ENCODE measurements at places on chromosomes 3 and 15.

DNA sequence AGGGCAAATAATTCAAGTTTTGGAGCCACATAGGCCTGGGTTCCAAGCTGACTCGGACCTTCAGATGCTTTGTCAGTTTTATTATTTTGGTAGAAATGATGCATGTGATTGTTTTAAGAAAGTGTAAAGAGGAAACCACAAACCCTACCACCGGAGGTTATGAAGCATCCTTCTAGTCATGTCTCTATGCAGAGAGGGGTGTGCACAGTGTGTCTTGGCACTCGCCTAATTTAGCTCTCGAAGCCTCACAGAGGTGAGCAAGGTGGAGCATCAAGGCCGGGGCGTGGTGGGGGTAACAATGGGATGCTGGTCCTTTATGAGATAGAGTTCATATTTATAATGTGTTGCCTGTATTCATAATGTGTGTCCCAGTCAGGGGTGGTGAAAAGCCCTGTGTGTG is 63.7 kb upstream of the SMAD6 start:
- no peak for DNase-seq

DNA sequence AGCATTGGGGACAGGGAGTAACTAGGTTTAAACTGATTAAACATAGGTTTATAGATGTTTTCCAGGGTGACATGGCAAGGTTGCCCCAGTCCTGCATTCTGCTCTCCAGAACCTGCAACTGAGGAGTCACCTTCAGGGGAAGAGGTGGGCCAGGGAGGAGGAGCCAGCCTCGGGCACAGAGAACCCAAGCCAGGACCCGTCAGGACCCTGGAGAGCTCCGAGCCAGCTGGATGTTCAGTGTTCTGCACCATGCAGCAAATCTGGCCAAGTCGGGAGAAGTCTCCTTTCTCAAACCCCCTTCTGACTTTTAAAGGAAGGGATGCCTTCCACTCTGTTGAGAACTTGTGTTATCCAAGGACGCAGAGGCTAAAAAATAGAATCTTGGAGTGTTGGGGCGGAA is 62.1 kb upstream of the SLC6A11 start:
- peak; percentile 78 for DNase-seq

DNA sequence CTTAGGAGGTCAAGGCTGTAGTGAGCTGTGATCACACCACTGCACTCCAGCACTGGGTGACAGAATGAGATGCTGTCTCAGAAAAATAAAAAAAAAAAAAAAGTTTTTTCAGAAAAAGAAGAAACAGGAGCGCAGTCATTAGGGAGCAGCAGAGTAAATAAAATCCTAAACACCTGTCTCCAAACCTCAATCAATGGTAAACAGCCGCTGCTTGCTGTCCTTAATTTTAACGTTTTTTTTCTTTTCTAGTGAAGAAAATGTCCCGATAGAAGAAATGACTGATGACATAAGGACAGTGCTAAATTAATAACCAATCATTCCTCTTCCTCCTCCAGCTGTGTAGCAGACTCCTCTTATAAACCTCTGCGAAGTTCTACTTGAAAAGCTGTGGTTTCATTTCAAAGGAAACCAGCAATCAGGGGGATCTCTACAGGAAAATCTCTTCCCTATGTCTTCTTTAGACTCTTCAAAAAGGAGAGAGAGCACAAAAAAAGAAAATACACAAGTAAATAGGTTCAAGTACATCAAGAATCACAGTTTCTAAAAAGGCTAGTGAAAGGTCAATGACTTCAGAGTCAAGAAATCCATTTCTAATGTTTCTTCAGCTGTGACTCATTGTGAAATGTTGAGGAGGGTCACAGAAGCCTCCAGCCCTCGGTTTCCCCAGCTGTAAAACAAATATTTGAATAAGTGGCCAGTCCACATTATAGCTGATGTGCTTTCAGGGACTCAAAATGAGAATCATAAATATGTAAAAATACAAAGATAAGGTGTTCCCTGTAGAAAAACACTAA is 127.6 kb downstream of the TMCO5A start:
- DNase-seq, result no peak

DNA sequence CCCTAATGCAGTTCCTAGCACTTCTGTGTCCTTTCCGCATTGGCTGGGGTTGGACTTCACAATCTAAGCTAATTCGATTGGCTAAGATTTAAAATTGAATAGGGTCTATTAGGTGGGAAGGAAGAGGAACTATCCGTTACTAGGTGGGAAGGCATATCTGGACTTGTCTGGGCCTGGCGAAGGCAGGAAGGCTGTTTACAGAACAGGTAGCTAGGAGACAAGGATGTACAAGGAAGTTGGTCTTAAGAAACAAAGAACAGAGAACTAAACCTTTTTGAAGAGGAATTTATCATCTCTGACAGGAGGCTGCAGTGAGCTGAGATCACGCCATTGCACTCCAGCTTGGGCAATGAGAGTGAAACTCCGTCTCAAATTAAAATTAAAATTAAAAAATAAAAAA is 17.3 kb upstream of the ATG7 start:
- no peak for DNase-seq

- no peak for DNase-seq
Observed at GRCh38 chr3:101840066-101840465, 9.2 kb upstream of the NFKBIZ start.

- DNase-seq, result no peak
Observed at GRCh38 chr3:136893848-136894443, 31.9 kb downstream of the NCK1 start.

- peak; percentile 53 for DNase-seq
Observed at GRCh38 chr3:169362301-169362700, 301.2 kb downstream of the MECOM start.

GRCh38 chr3:197758512-197758911 is 8.8 kb downstream of the FYTTD1 start:
- no peak for DNase-seq

DNA sequence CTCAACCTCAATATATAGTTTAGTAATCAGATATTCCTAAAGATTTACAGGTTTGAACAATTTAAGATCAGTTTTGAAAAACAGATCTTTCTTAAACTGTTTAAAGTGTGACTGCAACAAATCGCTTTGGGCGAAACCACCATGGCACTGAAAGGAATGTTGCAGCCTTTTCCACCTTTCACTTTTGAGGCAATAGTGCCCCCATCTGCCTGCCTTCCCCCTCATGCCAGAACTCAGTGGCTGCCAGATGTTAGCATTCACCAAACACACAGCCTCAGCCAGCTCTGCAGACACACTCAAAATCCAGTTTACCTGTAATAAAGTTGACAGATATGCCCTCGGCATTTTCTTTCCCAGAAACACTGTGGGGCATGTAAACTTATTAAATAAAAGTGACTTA is 3.3 kb downstream of the LYSMD4 start:
- peak; percentile 71 for DNase-seq

DNA sequence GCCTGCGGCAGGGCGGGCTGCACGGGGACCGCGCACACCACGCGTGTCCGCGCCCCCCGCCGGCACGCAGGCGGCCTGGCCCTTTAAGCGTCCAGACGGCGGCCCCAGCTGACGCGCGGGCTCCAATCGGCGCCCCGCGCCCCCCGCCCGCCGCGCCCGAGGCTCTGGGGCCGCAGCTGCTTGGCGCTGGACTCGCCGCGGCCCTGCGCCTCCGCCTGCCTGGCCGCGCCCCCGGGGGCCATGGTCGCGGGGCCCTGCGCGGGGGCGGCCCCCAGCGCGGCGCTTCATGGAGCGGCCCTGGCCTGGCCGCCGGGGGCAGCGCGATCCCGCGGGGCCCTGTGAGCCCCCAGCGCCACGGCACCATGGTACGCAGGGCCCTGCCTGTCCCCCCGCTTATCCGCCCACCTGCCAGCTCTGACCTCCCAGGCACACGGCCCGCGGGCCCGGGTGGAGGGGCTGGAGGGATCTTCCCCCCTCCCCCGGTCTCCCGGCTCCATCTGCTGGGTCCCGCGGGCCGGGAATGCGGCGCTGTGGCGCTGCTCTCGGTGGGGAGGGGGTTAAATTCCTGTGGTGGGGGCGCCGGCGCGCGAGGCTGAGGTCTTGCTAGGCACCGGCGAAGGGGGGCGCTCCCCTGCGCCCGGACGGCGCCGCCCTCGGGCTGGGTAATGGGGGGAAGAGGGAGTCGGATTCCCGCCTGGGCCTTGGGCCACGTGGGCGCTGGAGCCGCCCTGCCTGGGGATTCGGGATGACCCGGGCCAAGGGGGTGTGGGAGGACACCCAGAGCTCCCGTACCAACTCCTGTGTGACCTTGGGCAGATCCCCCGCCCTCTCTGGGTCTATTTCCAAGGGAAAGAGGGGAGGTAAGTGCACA is 1.1 kb downstream of the ZBTB47 start:
- peak; percentile 72 for DNase-seq

DNA sequence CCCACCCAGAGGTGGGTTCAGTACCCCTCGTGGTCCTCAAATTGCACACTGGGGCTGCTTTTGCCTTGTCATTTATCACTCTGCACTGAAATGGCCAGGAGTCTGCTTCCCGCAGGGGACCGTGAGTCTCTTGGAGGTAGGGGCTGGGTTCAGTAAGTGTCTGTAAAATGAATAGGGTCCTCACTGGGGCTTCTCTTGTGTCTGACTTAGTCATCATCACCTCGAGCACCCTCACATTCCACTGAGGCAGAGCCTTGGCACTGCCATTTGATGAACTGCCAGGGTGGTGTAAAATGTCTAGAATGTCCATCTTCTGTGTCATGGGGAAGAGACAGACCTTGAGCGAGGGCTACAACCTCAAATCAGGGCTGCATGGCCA is 61.0 kb upstream of the RYK start:
- DNase-seq, result no peak

DNA sequence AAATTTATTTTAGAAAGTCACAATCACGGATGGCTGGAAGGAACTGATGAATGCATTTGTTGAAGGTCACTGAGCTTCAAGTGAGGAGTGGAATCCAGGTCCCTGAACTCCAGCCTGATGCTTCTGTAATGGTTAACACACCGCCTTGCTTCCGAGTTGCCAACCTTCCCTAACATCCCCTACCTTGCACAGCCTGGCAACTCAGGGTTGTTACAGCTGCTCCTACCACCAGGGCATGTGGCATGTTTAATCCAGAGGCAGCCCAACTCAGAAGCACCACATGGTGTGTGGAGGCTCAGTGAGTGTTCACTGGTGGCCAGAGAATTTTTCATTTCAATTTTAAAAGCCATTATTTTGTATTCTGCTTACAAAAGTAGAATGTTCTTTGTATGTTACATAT is 4.9 kb downstream of the TM2D3 start:
- DNase-seq, result no peak

- DNase-seq, result no peak
Observed at GRCh38 chr15:43975770-43976169, 149.0 kb downstream of the WDR76 start.
